ENCODE measurements at places on chromosomes 13 and 19.

GRCh38 chr13:51549593-51549992 is 34.7 kb upstream of the WDFY2 start:
- no peak for DNase-seq

DNA sequence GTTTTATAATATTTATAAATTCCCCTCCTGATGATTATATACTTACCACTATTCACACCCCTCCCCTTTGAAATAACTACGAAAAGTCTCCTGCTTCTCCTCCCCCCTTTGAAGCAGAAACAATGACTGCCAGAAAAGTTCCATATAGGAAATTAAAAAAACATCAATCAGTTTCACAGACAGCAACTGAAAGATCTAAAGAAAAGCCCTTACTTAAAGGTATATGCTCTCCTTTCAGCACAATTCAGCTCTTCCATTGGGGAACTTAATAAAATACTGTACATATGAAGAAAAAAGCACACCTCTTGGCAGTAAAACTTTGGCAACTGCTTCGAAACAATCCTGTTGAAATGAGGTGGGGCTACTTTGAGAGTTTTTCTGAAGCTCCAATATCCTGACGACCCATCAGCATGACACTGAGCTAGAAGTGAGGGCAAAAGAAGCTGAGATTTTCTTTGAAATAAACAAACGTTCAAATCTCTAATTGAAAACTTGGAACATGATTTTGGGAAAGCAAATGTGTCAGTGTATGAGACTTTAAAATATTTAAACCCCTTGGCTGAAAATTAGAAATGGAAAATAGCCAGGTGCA is 147.6 kb upstream of the RXFP2 start:
- no peak for DNase-seq

- no peak for DNase-seq
Measured at GRCh38 chr19:45547965-45548609, 36.5 kb downstream of the OPA3 start.

DNA sequence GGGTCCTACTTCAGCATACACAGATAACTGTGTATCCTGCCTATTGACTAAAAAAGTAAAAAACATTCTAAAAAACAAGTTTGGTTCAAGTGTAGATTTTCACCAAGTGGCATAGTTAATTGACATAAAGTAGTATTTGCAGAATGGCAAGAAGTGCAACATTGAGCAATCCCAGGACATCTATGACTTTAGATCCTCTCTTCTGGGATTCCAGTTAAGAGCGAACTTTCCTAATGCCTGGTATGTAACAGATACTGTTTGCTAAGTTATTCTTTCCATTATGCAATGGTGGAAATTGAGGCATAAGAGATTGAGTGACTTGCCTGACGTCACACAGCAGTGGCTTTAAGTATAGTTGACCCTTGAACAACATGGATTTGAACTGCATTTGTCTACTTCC is 96.1 kb downstream of the ZMYM2 start:
- no peak for DNase-seq

DNA sequence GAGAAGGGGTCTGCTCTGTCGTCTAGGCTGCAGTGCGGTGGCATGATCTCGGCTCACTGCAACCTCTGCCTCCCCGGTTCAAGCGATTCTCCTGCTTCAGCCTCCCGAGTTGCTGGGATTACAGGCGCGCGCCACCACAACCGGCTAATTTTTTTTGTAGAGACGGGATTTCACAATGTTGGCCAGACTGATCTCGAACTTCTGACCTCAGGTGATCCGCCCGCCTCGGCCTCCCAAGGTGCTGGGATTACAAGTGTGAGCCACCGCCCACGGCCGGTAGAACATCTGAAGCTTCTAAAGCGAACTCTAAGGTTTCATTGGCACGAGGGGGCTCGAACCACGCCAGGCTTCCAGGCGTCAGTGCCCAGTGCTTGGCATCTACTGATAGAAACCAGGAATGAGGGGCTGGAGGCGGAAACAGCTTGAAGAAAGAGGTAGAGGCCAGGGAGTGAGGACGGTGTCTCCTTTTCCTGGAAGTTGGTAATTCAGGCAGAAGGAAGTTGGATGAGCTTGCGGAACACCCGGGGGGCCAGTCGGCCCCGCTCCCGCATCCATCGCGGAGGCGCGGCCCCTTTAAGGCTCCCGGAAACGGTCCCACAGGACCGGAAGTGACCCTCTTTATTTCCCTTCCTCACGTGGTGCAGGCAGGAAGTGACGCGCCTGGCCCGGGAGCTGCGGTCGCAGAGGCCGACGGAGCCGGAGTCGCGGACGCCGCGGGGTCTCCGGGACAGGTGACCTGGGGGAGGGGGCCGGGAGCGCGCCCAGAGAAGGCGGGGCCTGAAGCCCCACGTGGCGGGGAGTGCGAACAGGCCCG is at the start of gene CCDC9:
Gene CCDC9, plus strand, starts transcription at position 647 of the 814 bp plus-strand sequence. CDS start 1,876 bp downstream, outside the sequence.
- peak; percentile 57 for DNase-seq

DNA sequence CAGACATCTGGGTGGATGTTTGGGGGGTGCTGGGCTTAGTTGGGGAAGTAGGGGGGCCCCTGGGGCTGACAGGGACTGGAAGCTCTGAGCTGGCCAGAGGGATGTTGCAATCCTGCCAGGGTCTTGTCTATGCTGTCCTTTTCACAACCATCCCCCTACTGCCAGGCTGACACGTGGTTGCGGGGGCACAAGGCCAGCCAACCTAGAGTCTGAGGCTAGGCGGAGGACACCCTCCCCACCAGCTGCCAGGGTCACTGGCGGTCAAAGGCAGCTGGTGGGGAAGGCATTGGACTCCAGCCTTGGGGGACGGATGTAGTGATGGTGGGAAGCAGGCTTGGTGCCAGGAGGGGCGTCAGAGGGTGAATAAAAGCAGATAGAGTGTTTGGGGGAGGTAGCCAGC is 1.6 kb upstream of the APOC1 start:
- DNase-seq: no peak

DNA sequence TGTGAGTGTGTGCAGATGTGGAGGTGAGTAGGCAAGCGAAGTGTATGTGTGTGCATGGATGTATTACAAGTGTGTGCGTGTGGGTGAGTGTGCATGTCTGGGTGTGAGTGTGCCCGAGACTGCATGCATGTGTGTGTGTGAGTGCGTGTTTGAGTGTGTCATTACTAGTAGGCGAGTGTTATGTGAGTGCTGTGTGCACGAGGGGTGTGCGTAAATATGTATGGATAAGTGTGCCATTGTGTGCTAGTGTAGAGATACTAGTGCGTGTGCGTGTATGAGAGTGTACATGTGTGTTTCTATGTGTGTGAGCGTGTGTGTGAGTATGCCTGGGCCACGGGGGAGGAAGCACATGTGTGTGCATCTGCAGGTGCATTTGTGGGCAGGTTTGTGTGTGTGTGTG is 53.8 kb downstream of the CELF5 start:
- DNase-seq: no peak

DNA sequence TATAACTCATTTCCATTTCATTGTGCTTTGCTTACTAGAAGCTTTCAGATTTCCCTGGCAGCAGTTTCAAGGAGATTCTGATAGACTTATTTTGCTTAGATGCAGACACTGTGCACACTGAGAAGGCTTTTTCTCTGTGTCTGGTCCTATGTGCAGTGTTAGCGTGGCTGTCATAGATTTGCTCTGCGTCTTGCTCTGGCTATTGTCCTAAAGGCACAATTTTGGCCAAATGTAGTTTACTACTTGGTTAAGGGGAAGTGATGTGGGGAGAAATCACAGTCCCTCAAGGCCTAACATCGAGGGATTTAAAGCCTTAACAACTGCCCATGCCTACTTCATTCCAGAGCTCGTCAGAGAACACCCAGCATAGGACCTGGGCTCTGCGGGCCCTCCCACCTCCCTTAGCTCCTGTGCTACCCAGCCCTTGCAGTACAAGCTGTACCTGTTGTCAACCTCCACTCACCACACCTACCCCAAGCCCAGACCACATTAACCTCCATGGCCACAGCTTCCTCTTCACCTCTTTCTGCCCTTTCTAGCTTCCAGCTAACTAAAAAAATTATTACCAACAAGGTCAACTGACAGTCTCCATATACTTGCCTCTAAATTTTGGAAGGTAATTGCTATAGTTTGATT is 38.9 kb upstream of the KATNAL1 start:
- no peak for DNase-seq

DNA sequence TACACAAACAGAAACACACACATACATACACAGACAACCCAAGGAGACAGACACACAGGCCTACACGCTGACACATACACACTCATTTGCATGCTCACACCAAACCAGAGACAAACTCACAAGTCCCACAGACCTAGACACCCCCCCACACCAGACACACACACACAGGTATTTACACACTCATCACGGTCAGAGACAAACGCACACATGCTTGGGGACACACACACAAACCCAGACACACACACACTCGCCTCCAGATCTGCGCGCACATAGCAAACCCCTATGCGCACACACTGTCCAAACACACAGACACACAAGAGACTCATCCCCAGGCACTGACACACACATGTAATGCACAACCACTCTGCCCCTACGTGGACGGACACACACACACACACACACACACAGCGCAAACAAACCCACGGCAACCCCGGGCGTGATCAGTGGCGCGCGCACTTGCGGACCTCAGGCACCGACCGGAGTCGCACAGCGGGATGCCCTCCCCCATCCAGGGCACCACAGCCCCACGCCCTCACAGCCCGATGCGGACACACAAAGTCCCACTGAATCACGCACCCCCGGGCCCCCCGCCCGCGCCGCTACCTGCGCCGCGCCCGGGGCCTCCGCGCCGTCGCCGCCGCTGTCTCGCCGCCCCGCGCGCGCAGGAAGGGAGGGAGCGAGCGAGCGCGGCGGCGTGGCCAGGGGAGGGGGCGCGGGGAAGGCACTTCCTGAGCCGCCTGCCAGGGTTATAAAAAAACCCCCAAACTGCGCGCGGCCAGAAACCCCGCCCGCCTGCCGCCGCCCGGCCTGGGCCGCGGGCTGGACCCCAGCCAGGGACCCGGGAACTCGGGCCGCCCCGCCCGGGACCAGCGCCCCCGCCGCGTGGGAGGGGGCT is at the start of gene ADAMTS10:
Gene ADAMTS10, minus strand, starts transcription at position 675 of the 895 bp plus-strand sequence. CDS start 5,005 bp downstream, outside the sequence.
- no peak for DNase-seq

- no peak for DNase-seq
Measured at GRCh38 chr13:32426990-32427851, 709 bp downstream of the N4BP2L1 start.

- DNase-seq: no peak
Measured at GRCh38 chr13:100506600-100507422, 81.8 kb downstream of the GGACT start.

- no peak for DNase-seq
Measured at GRCh38 chr13:75285310-75285709, 196.7 kb downstream of the TBC1D4 start.

DNA sequence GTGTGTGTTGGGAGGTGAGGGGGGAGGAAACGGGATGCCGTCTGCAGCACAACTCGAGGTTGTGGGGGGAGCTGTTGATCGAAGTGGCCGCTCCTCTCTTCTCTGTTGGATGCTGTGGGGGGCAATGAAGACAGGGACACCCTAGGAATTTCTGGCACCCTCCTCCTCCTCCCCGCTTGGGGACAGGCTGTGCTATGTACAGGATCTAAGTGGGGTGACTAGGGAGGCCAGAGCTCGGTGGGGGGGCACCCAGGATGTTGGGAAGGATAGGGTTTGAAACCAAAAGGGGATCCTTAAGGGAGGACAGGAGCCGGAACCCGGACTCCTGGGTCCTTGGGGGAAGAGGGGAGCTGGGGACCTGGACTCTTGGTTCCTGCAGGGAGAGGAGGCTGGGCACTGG is 2.0 kb downstream of the GRIN2D start:
- DNase-seq: no peak

GRCh38 chr19:30355586-30355985 is 16.6 kb upstream of the ZNF536 start:
- DNase-seq: no peak

- DNase-seq: no peak
Measured at GRCh38 chr19:54517483-54517882, 14.9 kb downstream of the LAIR2 start.

- DNase-seq: no peak
Measured at GRCh38 chr13:79709471-79709870, 228.5 kb downstream of the NDFIP2 start.

- DNase-seq: peak; percentile 29
Measured at GRCh38 chr13:92436924-92437323, 789.7 kb upstream of the GPC6 start.

- no peak for DNase-seq
Measured at GRCh38 chr19:34692549-34692948, 15.1 kb downstream of the ZNF302 start.

DNA sequence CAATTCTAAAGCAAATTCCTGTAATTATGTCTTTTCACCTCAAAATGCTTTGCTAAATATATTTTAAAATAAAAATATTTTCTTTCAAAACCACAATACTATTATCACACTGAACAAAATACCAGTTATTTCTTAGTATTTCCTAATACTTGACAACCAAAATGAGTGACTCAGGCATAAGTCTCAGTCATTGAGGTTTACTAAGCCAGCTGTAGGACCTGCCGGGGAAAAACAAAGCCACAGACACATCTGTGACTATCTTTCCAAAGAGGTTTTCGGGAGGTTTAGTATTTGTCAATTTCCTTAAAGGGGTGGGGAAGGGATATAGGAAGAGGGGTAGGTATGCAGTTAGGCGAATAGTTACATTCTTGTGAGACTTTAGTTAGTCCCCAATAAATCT is 3.2 kb upstream of the ZNF235 start:
- DNase-seq: no peak

- DNase-seq: no peak
Measured at GRCh38 chr13:28499609-28500008, 4.7 kb upstream of the FLT1 start.

GRCh38 chr19:3360421-3361383 is 5.7 kb upstream of the NFIC start:
- no peak for DNase-seq

DNA sequence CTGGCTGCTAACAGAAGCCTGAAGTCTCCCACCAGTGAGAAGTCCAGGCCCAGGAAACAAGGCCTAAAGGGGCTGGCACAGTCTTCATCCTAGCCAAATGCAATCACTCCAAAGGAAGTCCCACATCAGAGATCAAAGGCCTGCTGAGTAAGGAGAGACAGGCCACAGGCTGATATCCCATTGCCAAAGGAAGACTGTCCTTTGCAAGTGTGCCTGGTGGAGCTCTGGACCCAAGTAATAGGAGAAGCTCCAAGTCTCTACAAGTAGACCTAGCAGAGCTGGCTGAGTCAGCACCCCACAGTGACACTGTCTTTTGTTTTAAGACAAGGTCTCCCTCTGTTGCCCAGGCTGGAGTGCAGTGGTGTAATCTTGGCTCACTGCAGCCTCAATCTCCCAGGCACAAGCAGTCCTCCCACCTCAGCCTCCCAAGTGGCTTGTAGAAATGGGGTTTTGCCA is 4.5 kb downstream of the DBP start:
- DNase-seq: no peak

DNA sequence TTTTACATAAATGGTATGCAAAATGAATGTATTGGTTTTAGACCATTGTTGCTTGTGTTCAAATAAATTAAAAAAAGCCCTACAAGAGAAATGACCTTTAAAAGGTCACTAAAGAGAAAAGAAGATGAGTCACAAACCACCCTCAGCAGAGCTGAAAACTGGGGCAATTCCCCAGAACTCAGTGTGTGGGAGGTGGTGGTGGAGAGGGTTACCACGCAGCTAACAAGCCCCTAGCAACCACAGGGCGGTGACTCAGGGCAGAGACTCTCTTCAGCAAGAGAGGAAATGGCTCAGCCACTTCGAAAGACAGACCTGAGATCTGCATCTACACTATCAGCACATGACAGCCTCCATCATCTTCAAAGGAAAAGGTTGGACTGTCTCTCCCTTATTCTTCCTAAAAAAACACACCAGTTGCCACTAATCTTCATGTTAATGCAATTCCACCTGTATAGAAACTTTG is 29.4 kb upstream of the NDFIP2 start:
- DNase-seq: no peak

All from NCI-H1417 treated with DMSO at 0.1 percent for 48 hours (cell line).